ENCODE measurements at places on chromosomes 6 and 20. TPM values are rescaled to one million over a fixed set of nuclear protein-coding genes. Genes with fewer than 3 reads are reported as not detected.

DNA sequence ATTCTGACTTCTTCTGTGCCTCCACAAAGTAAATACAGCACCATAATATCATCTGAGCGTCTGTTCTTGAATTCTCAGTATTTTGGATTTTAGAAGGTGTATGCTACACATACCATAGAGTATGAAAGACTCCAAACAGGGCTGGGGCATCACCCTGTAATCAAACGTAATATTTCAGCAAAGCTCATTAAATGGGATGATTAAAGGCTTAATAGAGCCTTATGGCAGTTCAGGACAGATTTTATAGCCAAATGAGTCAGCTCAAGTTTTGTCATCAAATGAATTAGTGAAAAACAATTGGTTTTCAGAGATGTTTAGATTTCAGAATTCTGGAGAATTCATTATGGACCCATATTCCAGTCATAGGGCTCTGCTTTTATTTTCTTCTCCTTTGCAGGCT lies 68.9 kb downstream of the TULP4 start:
- no peak overlapping the region for H3K4me3 ChIP-seq
- no peaks in the 10 kb centered on the region for H3K27me3 ChIP-seq
- H3K4me1 ChIP-seq: no peaks in the 10 kb centered on the region
- no peaks in the 10 kb centered on the region for H3K36me3 ChIP-seq

Gene TSBP1
- not detected for total RNA-seq

DNA sequence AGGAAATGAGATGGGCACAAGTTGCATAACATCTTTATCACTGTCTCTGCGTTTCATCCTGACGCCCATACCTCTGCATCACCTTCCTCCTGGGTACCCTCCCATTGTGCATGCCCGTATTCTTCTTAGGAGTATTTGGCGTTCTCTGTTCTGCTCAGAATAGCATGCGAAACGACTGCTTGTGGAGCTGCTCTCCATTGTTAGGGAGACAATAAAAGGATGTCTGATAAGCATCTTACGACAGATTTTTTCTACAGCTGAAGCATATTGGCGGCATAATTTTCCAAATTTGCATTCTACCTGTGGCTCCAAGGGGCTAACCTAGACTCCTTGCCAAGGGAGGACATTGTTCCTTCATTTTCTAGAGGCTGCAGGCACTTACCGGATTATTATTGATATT lies 118.6 kb downstream of the EDN1 start:
- no peaks in the 10 kb centered on the region for H3K4me1 ChIP-seq
- no peaks in the 10 kb centered on the region for H3K36me3 ChIP-seq
- H3K27ac ChIP-seq: no peak overlapping the region
- no peak for DNase-seq

DNA sequence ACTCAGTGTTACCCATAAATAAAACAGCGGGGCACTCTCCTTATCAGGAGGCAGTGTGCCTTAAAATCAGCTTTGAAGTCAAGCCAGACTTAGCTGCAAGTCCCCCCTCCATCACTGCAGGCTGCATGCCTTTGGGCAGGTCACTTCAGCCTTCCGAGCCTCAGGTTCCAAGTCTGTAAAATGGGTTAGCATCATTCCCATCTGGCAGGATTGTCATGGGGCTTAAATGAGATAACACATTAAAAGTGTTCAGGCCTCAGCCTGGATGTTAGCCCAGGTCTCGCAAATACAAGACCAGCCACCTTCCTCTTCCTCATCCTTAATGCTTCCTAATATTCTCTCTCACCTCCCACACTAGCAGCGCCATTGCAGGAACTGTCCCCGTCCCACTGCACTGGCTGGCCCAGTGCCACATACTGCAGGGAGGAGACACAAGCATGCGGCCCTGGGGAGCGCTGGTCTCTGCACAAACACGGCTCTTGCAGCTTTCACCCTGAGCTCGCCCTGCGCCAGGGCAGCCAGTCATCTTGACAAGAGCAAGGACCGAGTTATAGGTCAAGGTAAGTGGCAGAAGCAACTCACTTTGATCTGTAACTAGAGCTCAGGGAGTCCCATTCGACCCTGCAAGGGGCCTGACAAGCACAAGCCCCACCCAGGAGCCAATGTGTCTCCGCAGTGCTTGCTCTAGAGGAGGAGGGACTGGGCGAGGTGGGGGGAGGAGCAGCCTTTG lies 564.6 kb upstream of the AGPAT4 start:
- DNase-seq: no peak
- no peak overlapping the region for H3K4me3 ChIP-seq
- H3K4me1 ChIP-seq: no peaks in the 10 kb centered on the region
- no peak overlapping the region for H3K27ac ChIP-seq
- H3K27me3 ChIP-seq: no peaks in the 10 kb centered on the region
- H3K36me3 ChIP-seq: no peaks in the 10 kb centered on the region

Gene PDYN
- not detected for total RNA-seq

- H3K27ac ChIP-seq: no peak overlapping the region
- H3K4me3 ChIP-seq: no peak overlapping the region
- H3K27me3 ChIP-seq: no peaks in the 10 kb centered on the region
- H3K4me1 ChIP-seq: no peaks in the 10 kb centered on the region
- peaks cover 22% of the 10 kb centered on the region for H3K36me3 ChIP-seq
Observed at GRCh38 chr6:105273589-105273988, 93.8 kb upstream of the POPDC3 start.

Gene PLCB1
- 1.8 TPM for total RNA-seq

GRCh38 chr6:38241200-38241871 lies 398.4 kb downstream of the BTBD9 start:
- H3K27me3 ChIP-seq: no peaks in the 10 kb centered on the region
- H3K27ac ChIP-seq: no peak overlapping the region
- no peaks in the 10 kb centered on the region for H3K4me1 ChIP-seq
- peaks cover 2% of the 10 kb centered on the region for H3K36me3 ChIP-seq
- no peak for DNase-seq

Gene LAMA5
- 0.91 TPM for total RNA-seq

- no peak for DNase-seq
- no peak overlapping the region for H3K4me3 ChIP-seq
- H3K36me3 ChIP-seq: peaks cover 72% of the 10 kb centered on the region
- no peak overlapping the region for H3K27ac ChIP-seq
- H3K4me1 ChIP-seq: peaks cover 7% of the 10 kb centered on the region
- H3K27me3 ChIP-seq: no peaks in the 10 kb centered on the region
Observed at GRCh38 chr6:160041608-160042007, 72.7 kb downstream of the IGF2R start.

- no peaks in the 10 kb centered on the region for H3K36me3 ChIP-seq
- H3K27me3 ChIP-seq: no peaks in the 10 kb centered on the region
- H3K27ac ChIP-seq: no peak overlapping the region
- no peak overlapping the region for H3K4me3 ChIP-seq
- no peak for DNase-seq
Observed at GRCh38 chr20:40511478-40511877, 177.6 kb downstream of the MAFB start.

Gene DACT2
- total RNA-seq: not detected

Gene CALHM5
- total RNA-seq: 0.10 TPM

GRCh38 chr20:41029150-41029901 lies 704 bp downstream of the TOP1 start:
- no peaks in the 10 kb centered on the region for H3K27me3 ChIP-seq
- peaks cover 52% of the 10 kb centered on the region for H3K4me1 ChIP-seq
- H3K36me3 ChIP-seq: no peaks in the 10 kb centered on the region
- DNase-seq: peak; percentile 42
- H3K27ac ChIP-seq: peak overlapping the region; percentile 96

DNA sequence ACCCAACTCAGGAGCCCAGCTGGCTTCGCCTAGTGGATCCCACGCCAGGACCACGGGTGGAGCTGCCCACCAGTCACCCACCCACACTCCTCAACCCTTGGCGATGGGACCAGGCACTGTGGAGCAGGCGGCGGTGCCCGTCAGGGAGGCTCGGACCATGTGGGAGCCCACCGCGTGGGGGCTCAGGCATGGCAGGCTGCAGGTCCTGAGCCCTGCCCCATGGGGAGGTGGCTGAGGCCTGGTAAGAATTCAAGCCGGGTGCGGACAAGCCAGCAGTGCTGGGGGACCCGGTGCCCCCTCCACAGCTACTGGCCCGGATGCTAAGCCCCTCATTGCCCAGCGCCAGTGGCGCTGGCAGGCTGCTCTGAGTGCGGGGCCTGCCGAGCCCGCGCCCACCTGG lies 123.1 kb upstream of the LGSN start:
- H3K4me1 ChIP-seq: no peaks in the 10 kb centered on the region
- H3K36me3 ChIP-seq: no peaks in the 10 kb centered on the region
- H3K4me3 ChIP-seq: no peak overlapping the region
- no peak for DNase-seq

DNA sequence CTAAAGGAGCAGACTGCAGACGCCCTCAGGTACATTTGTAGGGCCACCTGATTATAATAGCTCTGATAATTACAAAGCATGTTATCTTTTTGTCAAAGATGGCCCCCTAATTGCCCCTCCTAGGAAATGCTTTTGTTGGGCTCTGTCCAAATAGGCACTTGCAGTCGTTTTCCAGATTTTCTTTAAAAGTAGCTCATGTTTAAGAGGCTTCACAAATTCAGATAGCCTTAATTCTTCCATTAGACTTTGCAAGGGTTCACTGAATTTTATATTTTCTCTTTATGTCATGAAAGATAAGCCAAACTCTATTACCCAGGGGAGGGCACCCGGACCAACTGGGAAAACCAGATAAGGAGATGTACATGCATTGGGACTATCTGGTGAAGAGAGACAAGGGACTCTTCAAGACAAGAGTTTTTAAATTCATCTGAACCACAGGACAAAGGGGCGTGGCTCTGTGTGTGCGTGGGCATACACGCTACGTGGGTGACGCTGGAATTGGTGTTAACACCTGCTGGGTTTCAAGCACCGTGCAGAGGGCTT lies 95.6 kb downstream of the TOX2 start:
- no peak for DNase-seq
- H3K4me1 ChIP-seq: peaks cover 13% of the 10 kb centered on the region
- no peak overlapping the region for H3K4me3 ChIP-seq
- no peaks in the 10 kb centered on the region for H3K27me3 ChIP-seq
- no peak overlapping the region for H3K27ac ChIP-seq

Gene PSORS1C2
- total RNA-seq: not detected

- H3K4me1 ChIP-seq: no peaks in the 10 kb centered on the region
- no peak overlapping the region for H3K27ac ChIP-seq
- DNase-seq: no peak
- no peaks in the 10 kb centered on the region for H3K36me3 ChIP-seq
- no peak overlapping the region for H3K4me3 ChIP-seq
Observed at GRCh38 chr6:126724821-126725220, 384.9 kb downstream of the CENPW start.

GRCh38 chr6:54579011-54579410 lies 267.6 kb upstream of the FAM83B start:
- no peak overlapping the region for H3K27ac ChIP-seq
- no peaks in the 10 kb centered on the region for H3K27me3 ChIP-seq
- no peak overlapping the region for H3K4me3 ChIP-seq
- no peak for DNase-seq

Gene FRK
- not detected for total RNA-seq

- no peak for DNase-seq
- no peak overlapping the region for H3K27ac ChIP-seq
- H3K4me1 ChIP-seq: no peaks in the 10 kb centered on the region
- no peak overlapping the region for H3K4me3 ChIP-seq
- H3K36me3 ChIP-seq: no peaks in the 10 kb centered on the region
Observed at GRCh38 chr6:8825726-8826125, 390.4 kb upstream of the SLC35B3 start.

DNA sequence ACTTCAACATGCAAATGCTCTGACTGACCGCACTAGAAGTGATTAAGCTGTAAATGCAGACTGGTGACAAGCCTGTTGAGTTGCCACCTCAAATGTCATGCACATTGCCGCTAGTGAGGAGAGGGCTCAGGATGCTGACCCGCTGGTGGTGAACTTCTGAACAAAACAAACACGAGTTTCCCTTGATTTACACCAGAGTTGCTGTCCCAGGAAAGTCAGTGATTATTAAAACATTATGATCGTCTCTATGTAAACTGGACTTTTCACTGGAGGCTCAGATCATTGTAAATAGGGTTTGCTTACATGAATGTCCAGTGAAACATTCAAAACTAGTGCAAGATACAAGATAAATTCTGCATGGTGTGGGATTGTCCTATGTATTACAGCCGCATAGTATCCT lies 420.1 kb downstream of the PREX1 start:
- H3K4me3 ChIP-seq: no peak overlapping the region
- H3K36me3 ChIP-seq: no peaks in the 10 kb centered on the region

- no peak overlapping the region for H3K4me3 ChIP-seq
- peaks cover 11% of the 10 kb centered on the region for H3K4me1 ChIP-seq
- peak overlapping the region; percentile 43 for H3K27ac ChIP-seq
- DNase-seq: no peak
- H3K36me3 ChIP-seq: peaks cover 9% of the 10 kb centered on the region
Observed at GRCh38 chr6:32867022-32867477, 13.1 kb downstream of the PSMB9 start.

DNA sequence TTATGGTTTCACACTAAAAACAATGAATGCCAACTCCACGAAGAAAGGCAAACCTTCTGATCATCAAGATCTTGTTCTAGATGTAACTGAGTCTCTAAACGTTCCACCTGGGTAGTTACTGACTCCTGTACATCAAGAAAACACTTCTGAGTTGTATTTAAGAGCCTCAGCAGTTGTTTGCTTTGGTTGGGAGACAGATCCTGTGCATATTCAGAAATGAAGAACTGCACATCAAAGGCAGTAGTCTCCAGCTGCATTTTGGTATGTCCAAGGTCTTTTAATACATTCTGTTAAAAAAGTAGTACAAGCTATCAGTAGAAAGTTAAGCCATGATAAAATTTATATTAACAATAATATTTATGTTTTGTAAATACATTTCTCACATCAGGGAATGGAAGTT lies 41.3 kb downstream of the DST start:
- no peaks in the 10 kb centered on the region for H3K4me1 ChIP-seq
- no peaks in the 10 kb centered on the region for H3K27me3 ChIP-seq
- no peak overlapping the region for H3K27ac ChIP-seq
- no peaks in the 10 kb centered on the region for H3K36me3 ChIP-seq
- H3K4me3 ChIP-seq: no peak overlapping the region
- no peak for DNase-seq

- no peak for DNase-seq
- H3K4me1 ChIP-seq: no peaks in the 10 kb centered on the region
- no peaks in the 10 kb centered on the region for H3K36me3 ChIP-seq
- no peaks in the 10 kb centered on the region for H3K27me3 ChIP-seq
- H3K27ac ChIP-seq: no peak overlapping the region
Observed at GRCh38 chr6:130558131-130558530, 192.3 kb downstream of the TMEM200A start.

Gene JPH2
- not detected for total RNA-seq

All from CD4-positive, CD25-positive, alpha-beta regulatory T cell (primary cell).